ENCODE measurements at places on chromosomes 1 and 21.

DNA sequence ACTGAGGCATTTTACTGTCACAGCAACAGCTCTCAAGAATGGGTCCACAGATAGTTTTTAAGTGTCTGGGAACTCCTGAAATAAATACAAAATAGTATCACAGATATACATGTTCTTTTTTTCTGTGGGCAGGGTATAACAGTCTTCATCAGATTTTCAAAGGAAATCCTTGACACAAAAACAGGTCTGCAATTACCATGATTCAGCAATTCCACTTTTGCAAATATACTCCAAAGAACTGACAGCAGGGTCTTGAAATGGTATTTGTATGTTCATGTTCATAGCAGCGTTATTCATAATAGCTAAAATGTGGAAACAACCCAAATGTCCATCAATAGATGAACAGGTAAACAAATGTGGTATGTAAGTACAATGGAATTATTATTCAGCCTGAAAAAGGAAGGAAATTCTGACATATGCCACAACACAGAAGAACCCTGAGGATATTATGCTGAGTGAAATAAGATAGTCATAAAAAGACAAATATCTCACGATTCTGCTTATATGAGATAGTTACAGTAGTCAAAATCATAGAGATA is 85.0 kb downstream of the EPS15 start:
- DNase-seq, result no peak

GRCh38 chr1:225770561-225771248 is 6.9 kb upstream of the SRP9 start:
- no peak for DNase-seq

DNA sequence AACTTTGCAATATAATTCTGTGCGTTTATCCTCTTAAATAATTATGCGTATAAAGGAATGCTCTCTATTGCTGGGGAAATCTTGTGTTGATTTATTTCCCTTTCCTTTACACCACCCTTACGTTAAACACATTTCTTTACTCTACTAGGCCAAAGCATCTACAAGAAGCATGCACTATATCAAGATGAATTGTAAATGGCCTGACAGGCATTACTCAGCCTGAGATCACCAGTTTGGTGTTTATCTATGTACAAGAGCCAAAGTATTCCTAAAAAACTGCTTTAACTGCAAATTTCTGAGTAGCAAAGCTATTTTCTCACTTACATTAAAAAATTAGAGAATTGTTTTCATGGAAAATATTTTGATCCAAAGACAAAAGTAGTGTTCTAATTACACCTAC is 114.8 kb downstream of the TYW3 start:
- no peak for DNase-seq

DNA sequence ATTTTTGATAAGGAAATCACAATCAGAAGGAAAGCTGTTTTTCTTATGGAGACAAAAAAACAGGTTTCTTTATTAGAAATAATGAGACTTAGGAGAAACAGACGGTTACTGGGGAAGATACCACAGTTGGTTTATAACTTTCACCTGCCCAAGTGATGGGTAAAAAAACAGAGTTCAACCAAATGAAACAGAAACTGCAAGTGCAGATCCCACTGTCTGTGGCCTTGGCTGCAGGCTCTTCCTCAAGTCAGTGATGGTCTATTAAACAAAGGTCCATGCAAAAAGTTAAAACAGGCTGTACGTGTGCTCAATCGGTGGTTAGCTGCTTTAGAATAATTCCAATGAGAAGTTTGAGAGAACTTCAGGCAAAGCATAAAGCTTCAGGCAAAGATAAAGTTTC is 112.1 kb upstream of the NEGR1 start:
- DNase-seq, result no peak

All from NCI-H2107 (cell line).